Stimulated activated CD4-positive, alpha-beta T cell treated with anti-CD3 and anti-CD28 coated beads, Interleukin-4, amount 100 ng/mL, for 1 hour (primary cell): ENCODE measurements at places on chromosomes 2 and 18.

DNA sequence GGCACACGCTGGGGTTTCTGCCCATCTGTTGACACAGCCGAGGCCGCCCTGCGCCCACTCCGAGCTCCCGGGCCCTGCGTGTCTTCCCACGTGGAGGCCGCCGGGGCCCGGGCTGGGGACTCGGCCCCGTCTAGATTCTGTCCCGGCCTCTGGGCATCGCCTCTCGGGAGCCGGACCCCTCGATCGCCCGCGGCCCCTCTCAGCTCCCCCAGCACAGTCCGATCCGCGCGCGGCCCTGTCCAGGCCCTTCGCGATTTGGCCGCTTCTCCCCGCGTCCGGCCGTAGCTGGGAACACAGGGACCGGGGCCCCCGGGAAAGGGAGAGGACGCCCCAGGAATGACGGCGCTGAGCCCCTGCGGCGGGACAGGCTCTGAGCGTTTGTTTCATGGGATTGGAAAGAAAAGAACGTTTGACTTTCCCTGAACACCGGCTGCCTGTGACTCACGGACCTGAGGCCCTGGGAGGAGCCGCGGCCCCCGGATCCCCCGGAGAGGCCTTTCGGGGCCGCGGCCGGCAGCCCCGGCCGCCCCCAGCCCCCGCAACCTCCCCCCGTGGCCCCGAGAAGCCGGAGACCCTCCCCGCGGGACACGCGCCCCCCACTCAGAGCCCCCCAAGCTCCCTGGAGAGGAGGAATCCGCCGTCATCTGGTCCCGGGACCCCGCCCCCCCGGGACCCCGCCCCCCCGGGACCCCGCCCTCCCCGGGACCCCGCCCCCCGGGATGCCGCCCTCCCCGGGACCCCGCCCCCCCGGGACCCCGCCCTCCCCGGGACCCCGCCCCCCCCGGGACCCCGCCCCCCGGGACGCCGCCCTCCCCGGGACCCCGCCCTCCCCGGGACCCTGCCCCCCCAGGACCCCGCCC is 62.7 kb upstream of the CTDP1 start:
- DNase-seq = no peak

DNA sequence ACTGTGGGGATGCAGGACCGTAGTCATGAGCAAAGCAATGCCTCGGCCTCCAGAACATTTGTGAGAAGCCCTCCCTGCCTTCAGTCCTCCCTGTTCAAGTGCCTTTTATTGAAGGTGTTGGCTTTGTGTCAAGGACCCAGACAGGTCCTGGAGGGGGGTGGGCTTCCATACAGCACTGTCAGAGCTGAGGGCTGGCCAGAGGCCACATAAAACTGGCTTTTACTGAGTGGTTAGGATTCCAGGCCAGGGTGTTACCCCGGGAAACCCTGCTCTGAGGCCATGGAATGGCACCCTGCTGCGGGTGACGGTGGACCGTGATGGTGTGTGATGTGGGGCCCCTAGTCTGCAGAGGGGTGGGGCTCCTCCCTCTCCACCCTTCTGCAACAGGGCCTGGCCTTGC is 41.6 kb downstream of the TOGARAM2 start:
- no peak for DNase-seq

DNA sequence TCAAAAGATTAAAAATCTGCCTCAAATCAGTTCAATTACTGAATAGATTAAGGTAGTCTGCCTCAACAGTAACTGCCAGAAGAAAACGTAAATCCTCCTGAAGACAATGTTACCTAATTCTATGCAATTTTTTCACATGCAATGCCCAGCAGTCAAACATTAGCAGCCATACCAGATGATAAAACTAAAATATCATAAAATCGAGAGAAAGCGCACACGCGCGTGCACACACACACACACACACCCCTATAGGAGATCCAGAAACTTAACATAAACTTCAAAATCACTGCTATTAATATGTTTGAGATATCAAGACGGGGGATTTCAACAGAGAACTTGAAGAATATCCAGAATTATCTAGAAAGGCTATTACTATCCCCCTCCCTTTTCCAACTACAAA is 32.9 kb downstream of the ROCK2 start:
- DNase-seq = no peak

DNA sequence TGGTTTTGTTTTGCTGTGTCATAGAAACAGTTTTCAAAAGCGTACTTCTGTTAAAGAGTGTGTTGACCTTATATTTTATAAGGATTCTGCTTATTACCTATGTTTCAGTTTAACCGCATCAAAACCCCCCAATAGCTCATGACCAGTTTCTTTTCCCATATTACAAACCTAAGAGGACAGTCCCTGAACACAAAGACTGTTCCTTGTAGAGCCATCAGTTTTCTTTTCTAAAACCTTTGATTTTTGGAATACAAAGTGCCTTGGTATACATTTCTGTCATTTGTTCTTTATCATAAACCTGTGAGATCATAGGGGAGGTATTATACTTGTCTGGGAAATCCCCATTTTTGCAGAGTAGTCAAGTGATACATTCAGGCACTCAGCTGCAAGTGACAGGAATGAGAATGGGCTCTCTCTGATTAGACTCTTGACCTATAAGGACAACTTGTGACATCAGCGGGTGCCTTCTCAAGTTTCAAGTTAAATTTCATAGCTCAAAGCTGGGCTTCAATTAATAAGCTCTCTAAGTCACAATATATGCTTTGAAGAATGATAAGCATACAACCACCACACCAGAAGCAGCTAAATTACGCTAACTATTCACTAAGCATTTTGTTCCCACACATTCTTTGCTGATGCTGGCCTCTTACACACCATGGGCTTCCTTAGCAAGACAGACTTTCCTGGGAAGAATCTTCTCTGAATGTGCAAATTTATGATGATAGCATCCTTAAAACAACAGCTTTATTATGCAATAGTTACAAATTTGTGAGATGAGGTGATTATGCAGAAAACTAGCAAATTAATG is 97.5 kb upstream of the CD302 start:
- DNase-seq = no peak

DNA sequence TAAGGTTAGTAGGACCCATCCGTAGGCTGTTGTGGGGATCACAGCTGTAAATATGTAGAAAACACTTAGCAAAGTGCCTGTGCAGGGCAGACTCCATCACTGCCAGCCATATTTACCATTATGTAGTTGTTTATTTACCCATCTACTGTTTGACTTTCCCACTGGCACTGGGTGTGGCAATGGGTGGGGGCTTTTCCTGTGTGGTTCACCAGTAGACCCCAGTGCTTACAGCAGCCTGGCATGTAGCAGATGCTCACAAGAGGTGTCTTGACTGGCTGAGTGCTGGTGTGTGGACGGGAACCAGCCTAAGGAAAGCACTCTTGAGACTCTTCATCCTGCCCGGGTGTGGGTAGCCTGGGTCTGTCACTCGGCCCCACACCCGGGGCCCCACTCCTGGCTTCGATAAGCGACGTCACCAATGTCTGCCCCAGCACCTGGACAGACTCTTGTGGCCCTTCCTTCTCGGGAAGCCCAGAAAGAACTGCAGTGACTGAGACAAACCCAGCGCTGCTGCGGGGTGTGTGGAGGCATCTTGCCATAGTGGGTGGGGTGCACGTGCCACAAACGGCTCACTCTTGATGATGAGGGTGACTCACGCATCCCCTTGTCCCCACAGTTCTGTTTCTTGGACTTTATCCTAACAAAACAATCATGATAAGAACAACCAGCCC is 78.3 kb downstream of the HDAC4 start:
- DNase-seq = no peak

GRCh38 chr18:58241877-58242276 is 197.9 kb downstream of the NEDD4L start:
- no peak for DNase-seq

- no peak for DNase-seq
Measured at GRCh38 chr2:238698451-238699306, 149.2 kb upstream of the TWIST2 start.
